SW 1271 (cell line): ENCODE measurements at places on chromosomes 16 and 17.

GRCh38 chr17:73268582-73269328 lies 7.1 kb upstream of the CPSF4L start:
- no peak for DNase-seq

DNA sequence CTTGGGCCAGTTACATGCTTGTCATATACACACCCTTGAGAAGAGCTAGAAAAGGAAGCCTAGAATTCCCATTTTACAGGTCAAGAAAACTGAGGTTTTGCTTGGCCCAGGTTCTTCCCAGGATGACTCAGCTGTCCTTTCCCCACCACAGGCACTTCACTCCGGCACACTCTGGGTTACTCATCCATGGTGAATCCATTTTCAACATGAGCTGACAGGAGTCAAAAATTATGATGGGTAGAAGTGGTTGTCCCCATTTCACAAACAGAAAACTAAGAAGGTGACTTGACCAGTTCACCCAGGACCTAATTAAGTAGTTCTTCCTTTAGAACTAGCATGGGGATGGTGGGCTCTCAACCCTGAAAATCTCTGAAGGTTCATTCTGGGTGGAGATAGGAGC lies 67.2 kb downstream of the USP22 start:
- no peak for DNase-seq

GRCh38 chr17:246226-246625 lies 64.8 kb upstream of the DOC2B start:
- no peak for DNase-seq

DNA sequence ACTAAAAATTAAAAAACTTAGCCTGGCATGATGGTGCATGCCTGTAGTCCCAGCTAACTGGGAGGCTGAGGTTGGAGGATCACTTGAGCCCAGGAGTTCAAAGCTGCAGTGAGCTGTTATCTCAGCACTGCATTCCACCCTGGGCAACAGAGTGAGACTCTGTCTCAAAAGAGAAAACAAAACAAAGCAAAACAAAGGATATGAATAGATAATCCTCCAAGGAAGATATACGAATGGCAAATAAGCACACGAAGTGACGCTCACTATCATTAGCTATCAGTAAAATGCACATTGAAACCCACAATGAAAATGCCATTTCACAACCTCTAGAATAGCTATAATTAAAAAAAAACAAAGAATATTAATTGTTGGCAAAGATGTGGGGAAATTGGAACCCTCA lies 386.2 kb upstream of the CCL2 start:
- no peak for DNase-seq

DNA sequence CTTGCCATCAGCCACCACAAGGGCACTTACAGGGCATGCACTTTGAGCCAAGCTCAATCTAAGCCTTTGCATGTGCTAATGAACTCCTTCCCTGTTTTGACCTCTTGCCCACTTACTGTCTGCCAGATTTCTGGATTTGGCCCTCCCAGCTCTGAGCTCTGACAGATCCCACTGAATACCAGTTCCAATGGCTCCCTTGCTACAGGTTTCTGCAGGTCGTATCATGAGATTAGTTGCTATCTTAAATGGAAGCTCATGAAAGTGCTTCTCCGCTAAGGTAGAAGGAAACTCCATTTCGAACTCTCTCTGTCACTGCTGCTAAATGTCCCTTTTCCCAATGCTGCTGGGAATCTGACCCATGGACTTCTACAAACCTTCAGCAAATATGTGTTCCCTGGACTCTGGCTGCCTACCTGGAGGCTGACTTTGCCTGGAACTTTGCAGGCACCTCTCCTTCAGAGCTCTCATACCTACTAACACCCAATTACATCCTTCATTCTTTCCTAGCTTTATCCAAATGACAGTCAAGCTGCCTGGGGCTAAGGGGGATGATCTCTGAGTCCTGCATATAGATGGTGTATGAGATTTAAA lies 23.5 kb upstream of the TOB1 start:
- DNase-seq = no peak

DNA sequence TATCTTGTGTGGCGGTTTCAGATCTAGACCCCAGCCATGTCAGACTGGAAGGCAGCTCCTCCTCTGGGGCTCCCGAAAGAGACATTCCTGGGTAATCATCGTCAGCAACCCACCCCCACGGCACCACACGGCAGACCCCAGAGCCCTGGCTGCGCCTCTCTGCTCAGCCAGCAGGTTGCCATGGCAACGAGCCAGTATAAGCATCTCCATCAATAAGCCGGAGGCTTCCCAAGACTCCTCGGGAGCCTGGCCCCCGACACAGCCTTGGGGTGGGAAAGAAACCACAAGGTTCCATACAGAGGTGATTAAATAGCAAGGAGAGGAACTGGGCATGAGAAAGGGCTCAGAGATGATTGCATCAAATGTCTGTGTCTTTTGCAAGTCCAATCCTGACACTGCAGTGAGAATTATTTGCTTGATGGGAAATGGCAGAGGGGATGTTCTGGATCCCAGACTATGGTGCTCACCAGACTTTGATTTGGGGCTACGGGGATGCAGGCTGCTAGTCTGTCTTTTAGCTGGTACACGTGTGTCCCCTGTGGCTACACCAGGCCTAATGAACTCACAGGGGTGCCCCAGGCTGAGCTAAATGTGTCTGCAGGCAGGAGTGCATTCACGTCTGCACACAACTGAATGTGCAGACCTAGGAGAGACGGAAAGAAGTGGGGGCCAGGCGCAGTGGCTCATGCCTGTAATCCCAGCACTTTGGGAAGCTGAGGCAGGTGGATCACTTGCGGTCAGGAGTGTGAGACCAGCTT lies 320.5 kb upstream of the TNRC6C start:
- no peak for DNase-seq

DNA sequence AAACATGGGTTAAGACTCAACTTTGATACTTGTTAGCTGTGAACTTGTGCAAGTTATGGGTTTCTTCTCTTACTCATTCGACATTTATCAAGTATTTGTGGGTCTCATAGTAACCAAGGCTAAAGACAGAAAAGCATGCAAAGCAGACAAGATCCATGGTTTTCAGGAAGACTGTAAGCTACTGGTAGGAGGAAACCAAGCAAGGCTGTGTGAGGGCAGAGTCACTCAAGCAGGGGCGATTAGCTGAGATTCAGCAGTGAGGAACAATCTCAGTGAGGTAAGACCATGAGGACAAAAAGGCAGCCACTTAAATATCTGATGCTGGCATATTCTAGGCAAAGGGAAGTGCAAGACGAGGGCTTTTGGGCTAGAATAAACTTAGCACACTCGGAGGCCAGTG lies 29.5 kb downstream of the MBTD1 start:
- DNase-seq = no peak

- no peak for DNase-seq
Measured at GRCh38 chr16:79834720-79835119, 234.2 kb upstream of the MAF start.

- DNase-seq = no peak
Measured at GRCh38 chr17:40310882-40311391, 2.0 kb downstream of the RARA start.

DNA sequence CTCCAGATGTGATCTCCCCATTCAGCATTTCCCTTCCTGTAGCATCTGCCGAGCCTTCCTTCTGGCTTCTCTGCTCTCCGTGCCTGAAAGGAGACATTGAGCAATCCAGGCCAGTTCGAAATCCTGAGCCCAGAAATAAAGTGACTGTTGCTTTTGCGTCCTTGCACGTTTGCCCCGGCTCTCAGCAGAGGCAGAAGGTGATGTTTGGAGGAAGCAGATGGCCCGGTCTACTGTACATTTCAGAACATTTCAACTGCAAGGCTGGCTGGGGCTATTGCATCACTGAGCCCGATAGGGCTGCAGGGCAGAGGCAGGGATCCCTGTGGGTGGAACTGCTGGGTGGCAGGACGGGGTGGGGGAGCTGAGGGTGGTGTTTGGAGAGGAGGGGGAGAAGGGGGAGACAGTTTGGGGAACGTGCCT lies 29.4 kb downstream of the IRF8 start:
- DNase-seq = no peak

- no peak for DNase-seq
Measured at GRCh38 chr16:22216191-22216831, 10.2 kb downstream of the EEF2K start.

DNA sequence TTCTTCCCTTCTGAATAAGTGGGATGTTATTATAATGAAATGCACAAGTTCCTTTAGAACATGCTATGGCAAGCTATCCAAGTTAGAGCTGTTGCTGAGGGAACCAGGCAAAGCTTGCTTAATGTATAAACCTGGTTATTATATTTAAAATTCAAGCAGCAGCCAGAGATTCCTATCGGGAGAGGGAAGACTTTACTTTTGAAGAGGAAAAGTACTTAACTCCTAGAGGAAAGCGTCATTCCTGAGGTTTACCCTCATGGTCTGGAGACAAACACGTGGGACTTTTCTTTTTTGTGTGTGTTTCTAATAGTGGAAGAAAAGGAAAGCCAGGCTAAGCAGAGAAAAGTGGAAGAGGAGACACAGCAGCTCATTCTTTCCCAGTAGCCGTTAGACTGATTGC lies 39.9 kb upstream of the MYH10 start:
- DNase-seq = no peak

GRCh38 chr17:2253768-2254406 lies 49.7 kb downstream of the SMG6 start:
- DNase-seq = no peak

DNA sequence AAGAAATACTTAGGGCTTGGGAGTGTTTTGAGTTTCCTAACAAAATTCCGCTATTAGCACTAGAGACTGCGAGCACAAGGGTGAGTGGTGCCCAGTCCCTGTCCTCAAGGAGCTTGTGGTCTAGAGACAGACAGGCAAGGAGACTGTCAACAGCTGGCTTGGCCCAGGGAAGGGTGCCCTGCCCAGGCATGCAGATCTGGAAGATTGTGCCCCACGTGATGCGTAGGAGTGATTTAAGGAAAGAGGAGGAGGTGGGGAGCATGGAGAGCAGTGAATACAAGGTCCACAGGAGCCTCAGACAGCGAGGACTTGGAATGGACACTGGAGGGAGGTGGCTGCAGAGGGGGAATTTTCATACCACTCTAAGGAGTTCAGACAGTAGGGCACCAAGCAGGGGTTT lies 25.0 kb downstream of the SCPEP1 start:
- DNase-seq = no peak

DNA sequence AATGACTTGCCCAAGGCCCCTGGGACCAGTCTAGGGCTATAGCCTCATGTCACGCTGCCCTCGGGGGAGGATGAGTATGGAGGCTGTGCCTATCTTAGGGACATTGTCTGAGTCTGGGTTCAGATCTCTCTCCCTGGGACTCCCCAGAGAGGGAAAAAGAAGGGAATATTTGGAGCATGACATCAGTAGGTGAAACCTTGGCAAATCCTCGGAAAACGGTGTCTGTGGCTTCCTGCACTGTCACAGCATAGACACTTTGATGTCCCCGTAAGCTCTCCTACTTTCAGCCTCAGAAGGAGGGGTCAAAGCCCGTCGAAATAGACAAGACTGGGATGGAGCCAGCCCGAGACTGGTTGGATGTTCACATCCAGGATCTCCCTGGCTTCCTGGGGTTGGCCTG lies 11.3 kb downstream of the MEOX1 start:
- DNase-seq = no peak

DNA sequence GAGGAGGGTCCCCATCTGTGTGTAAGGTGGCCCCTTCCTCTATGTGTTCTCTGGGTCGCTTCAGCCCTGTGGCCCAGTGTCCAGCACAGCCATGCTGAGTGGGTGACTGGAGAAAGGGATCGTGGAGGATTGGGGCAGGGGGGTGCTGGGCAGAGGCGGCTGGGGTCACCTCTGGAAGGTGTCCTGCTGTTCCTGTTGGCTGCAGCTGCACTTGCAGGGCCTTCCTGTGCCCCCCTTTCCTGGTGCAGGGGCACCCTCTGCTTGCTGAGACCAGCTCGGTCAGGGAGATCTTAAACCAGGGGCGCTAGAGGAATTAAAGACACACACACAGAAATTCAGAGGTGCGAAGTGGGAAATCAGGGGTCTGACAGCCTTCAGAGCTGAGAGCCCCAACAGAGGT lies 11.1 kb downstream of the IL32 start:
- no peak for DNase-seq

GRCh38 chr17:8369944-8370343 lies 6.6 kb downstream of the KRABD2 start:
- DNase-seq = no peak

DNA sequence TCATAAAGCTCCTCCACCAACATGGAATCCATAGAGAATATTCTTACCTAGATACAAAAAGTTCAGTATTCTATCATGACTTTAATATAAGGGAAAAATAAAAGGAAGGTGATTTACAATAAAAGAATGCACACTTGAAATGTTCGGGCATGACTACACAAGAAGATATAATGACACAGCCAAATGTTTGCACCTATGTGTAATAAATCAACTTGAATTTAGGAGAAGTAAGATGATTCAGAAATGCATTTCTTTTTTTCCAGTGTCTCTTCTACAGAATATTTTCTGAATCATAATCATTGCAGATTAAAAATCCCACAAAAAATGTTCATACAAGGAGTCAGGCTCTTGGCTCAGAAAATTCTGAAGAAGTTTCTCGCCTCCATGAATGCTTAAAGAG lies 404.0 kb upstream of the HSBP1 start:
- no peak for DNase-seq

- no peak for DNase-seq
Measured at GRCh38 chr16:3482659-3483241, 12.5 kb downstream of the C16orf90 start.

DNA sequence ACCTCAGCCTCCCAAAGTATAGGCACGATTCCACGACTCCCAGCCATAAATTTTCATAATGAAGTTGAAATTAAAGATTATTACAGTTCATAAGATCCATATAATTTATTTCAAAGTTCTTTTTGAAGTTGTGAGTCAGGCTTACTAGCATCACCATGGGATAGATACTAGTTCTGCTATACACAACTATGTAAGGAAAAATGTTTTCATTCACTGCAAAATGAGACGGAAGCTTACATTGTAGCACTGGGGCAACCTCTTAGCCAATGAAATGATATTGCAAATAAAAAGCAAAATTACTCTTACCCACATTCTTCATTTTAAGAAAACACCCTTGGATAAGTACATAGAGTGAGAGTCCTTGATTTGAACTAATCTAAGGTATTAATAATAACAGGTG lies 18.8 kb upstream of the MARCHF10 start:
- no peak for DNase-seq

- DNase-seq = no peak
Measured at GRCh38 chr17:48378708-48379392, 51.2 kb downstream of the SKAP1 start.

DNA sequence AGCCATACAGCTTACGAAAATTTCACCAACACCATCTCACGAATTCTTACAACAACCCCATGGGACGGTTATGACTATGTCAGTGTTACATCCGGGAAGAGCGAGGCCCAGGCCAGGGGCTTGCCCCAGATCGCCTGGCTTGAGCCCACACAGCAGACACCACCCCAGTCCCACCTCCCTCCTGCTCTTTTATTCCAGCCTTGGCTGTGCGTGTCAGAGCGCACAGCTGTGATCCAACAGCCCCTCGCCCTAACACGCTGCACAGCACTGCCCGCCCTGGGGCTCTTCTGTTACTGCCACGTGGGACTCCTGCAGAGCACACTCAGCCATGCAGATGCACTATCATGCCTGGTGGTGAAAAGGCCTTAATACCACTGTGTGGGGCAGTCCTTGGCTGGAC lies 127.9 kb downstream of the ENGASE start:
- no peak for DNase-seq

GRCh38 chr17:5719976-5720375 lies 135.7 kb upstream of the NLRP1 start:
- no peak for DNase-seq

GRCh38 chr16:89117975-89118289 lies 24.3 kb downstream of the ACSF3 start:
- no peak for DNase-seq
